ENCODE measurements at places on chromosomes 5 and 9.
A peak's percentile ranks its signal among the peaks of the same experiment; 100 is the strongest.

DNA sequence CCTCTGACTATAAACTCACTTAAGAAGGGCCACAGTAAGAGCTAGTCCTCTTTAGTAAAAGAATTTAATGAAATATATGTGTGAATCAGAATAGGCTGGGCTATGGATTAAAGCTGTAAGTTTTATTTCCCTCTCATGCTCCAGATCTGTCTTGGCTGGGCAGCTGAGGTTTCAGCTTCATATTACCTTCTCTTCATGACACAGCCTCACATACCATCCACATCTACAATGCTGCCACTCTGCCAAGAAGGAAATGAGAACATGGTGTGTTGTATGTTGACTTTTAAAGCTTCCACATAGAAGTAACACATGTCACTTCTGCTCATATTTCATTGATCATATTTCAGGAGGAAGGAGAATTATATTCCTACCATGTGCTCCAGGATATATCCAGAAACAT lies 776.0 kb upstream of the ACO1 start:
- no peak for DNase-seq

DNA sequence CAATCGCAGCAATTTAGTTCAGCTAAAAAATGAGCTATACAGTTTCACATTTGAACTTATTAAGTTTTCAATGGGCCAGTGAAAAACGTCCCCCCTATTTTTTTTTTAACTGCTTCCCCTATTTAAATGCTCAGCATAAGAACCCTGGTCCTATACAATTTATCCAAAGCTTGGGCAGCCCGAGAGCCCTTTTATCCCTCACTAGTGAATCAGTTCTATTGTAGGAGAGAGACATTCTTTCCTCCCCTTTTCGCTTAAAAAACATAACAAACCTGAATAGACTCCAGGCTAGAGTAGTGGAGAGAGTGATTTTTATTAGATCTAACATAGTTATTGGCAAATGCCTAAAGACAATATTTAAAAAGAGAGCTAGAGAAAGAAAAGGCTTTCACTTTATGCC lies 1.4 kb downstream of the LIX1 start:
- no peak for DNase-seq

DNA sequence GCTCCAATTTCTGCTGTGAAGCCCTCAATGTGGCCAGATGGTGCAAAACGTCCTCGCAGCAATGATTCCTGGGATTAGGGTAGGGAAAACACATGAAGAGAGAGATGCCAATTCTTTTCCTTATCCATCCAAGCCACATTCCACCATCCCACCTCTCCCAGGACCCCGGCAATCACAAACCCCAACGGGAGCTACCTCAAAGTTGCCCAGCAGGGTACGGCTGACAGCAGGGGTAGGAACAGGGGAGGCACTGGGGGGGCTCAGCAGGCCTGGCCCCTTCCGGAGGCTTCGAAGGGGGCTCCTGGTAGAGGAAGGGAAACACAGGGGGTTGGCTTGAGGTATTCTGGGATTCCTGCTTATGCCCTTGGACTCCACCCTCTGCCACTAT lies 3.4 kb upstream of the STOML2 start:
- no peak for DNase-seq

- DNase-seq, result no peak
Observed at GRCh38 chr5:14929293-14930065, 57.9 kb upstream of the ANKH start.

DNA sequence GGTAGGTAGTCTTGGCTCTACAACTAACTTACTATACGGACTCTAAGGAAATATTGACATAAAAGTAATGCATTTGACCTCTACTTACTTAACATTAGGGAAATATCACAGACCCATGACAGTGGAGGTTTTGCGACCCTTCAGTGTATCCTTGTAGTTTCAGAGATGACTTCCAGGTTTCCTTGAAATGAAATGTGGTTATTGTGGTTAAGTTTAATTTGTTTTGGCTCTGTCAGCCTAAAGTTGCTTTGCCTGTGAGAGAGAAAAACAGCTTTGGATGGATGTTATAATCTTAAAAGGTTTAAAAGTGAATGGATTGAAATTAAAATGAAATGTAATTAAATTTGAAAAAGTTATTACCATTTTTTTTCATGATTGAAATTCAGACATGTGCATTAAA lies 42.9 kb downstream of the LRRTM2 start:
- no peak for DNase-seq

- no peak for DNase-seq
Observed at GRCh38 chr5:34555699-34556508, 100.2 kb upstream of the RAI14 start.

DNA sequence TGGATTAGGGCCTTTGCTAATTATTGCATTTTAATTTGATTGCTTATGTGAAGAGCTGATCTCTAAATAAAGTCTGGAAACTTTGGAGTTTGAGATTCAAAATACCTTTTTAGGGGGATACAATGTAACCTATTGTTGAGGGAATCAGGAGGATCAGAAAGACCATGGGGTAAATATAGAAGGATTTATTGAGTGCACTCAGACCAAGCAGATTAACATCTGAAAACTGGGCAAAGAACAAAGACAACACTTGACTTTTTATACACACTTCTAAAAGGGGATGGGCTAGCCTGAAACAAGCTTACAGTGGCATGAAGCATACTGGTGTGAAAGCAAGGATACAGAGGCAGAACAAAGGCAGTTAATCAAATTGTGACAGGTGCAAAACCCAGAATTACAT lies 174.3 kb downstream of the MRPS30 start:
- no peak for DNase-seq

GRCh38 chr5:134574521-134574920 lies 49.1 kb downstream of the JADE2 start:
- no peak for DNase-seq

DNA sequence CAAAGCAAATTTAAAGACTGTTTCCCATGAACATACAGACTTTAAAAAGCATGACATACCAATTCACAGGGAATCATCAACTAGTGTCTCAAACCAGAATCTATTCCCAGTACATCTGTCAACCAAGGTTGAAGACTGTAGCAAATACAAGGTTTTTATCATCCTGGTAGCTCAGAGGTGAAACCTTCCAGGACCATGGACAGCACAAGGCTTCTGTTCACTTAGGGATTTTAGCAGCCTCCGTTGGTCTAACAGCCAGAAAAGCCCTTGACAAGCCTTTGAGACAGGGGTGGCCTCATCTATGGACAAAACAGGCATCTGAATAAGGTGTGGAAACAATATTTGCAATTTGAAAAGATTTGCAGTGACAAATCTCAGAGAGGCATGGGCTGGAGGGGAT lies 119.0 kb downstream of the TRIM32 start:
- DNase-seq, result no peak

- DNase-seq, result no peak
Observed at GRCh38 chr5:103433211-103433610, 129.4 kb downstream of the NUDT12 start.

- no peak for DNase-seq
Observed at GRCh38 chr9:105173306-105173705, 71.1 kb upstream of the SLC44A1 start.

DNA sequence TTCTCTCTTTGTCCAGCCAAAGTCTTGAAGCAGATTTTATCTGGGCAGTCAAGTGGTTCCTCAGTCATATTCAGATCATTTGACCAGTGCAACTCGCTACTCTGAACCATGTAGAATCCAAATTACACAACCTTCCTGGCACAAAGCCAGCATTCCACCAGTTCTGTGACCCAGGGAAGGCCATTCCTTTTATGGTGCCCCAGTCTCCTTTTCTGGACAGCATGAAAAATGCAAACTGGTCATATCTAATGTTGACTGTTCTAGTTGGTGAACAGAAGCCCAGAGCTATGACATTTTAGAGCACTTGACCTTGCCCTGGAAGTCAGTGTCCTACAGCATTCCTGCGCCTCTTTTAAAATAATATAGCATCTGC lies 364.6 kb downstream of the BRINP1 start:
- DNase-seq, result no peak

- DNase-seq, result peak; percentile 32
Observed at GRCh38 chr9:83334320-83334719, 203.9 kb downstream of the FRMD3 start.

- no peak for DNase-seq
Observed at GRCh38 chr9:121222524-121223171, 21.0 kb upstream of the RAB14 start.

- DNase-seq, result peak; percentile 33
Observed at GRCh38 chr5:180209137-180209581, at the start of gene RASGEF1C. TSS of gene RASGEF1C (minus strand) at chr5:180209211. CDS start at chr5:180138052, 71,159 bp downstream.

GRCh38 chr9:107983762-107984161 lies 494.2 kb upstream of the KLF4 start:
- no peak for DNase-seq

- no peak for DNase-seq
Observed at GRCh38 chr5:90294604-90295003, 115.0 kb downstream of the CETN3 start.

DNA sequence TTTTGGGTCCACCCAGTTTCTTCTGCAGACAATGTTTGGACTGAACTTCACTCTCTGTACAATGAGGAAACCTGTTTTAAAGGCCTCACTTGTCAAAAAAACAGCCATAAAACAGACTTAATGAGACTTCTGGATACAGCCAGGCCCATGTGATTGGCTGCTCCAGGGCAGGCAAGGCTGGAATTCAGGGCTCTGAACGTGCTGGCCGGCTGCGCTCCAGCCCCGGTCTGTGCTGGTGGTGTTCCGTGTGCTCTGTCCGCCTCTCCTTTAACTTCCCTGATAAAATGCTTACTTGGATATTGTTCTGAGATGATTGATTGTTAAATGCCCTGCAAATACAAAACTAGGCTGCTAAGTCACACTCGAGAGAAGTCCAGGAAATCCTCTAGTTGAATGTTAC lies 131.2 kb upstream of the KLF4 start:
- no peak for DNase-seq

GRCh38 chr9:131395157-131396098 lies 1.5 kb downstream of the PRRC2B start:
- peak; percentile 57 for DNase-seq

DNA sequence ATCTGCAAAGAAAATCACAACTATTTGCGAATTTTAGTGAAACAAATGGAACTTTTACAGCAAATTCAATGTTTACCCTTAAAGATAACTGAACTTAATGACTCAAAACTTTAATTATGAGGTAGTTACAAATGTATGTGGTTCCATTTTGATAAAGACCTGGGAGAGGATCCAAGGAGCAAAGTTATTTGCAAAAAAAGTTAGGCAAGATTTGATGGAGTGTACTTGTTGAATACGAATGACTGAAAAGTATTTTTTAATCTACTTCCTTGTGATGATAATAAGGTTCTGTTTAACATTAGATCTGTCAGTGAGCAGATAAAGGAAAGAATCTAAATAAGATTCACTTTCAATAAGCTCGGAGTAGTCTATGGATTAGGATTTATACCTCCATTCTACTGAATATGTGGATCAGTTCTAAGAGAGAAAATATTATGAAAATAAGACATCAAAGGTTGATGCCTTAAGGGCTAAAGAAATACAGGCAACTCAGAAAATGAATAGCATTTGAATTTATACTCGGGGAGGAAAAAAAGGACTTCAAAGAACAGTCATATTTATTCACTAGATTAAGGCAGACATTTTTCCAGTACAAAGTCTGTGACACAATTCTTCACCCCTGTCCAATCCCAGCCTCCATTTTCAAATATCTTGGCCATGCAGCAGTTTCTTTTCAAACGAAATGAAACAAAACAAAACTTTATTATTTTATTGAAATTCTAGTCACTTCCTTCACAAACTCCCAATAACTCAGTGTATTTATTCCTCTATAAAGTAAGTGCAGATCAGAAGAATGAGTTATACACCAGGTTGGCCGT lies 199.8 kb downstream of the PDE4D start:
- no peak for DNase-seq

DNA sequence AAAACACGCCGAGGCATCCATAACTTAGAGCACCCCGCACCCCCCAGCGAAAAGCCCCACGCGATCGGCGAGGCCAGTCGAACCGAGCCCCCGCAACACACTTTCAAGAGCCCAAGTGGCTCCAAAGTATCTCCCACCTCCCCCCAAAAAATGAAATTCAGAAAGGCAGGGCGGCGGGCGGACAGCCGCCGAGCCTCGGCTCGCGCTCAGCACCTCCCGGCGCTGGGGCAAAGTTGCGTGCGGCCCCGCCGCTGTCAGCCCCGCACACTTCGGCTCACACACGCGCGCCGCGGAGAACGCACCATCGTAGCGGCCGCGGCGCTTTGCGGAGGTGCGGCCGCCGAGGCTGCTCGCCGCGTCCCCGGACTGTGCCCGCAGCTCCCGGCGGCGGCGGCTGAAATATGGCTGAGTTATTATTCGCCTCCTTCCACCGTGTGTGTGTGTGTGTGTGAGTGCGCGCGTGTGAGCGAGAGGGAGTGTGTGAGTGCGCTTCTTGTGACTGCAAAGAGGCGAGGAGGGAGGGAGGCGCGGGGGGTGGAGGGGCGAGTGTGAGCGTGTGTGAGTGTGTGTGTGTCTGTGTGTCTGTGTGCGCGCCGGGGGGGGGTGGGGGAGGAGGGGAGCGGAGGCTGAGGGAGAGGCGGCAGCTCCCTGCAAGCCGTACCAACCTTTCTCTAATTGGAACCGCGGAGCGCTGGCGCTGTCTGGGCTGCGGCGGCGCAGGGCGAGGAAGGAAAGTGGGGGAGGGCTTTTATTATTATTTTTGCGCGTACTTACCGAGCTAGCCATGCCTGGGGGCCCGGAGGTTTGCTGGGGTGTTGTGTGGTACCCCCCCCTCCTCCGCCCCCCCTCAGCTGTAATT lies 599 bp downstream of the MLLT3 start:
- peak; percentile 55 for DNase-seq

DNA sequence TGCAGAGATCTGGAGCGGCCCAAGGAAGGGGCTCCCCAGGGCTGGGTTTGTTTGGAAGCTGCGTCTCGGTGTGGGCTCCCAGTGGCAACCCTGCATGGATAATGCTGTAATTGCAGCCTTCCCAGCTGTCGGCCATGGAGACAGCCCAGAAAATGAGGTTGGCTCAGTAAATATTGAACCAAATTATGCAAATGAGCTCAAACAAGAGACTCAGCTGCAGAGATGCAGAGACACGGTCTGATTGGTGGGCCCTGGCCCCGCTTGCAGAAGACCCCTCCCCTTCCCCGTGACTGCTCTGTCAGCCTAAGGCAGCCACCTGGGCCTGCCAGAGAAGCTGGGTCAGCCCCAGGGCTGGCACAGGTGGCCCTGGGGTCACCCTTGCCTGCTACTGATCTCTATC lies 75.9 kb downstream of the RAD23B start:
- DNase-seq, result no peak

- DNase-seq, result no peak
Observed at GRCh38 chr9:91623004-91623403, 199.4 kb upstream of the NFIL3 start.

- DNase-seq, result no peak
Observed at GRCh38 chr5:90158131-90158530, 251.4 kb downstream of the CETN3 start.

- no peak for DNase-seq
Observed at GRCh38 chr5:142053426-142054151, 40.8 kb upstream of the GNPDA1 start.

GRCh38 chr5:54703565-54704255 lies 186.2 kb downstream of the SNX18 start:
- DNase-seq, result no peak

GRCh38 chr5:144028058-144028457 lies 142.4 kb downstream of the YIPF5 start:
- no peak for DNase-seq

Measured in stimulated activated CD8-positive, alpha-beta memory T cell treated with anti-CD3 and anti-CD28 coated beads, Interleukin-15, amount 100 ng/mL, for 4 hours (primary cell).